Spleen (tissue), 13 donors: ENCODE measurements at places on chromosomes 3 and 15. TPM values are rescaled to one million over a fixed set of nuclear protein-coding genes. Genes with fewer than 3 reads are reported as not detected.
A peak's percentile ranks its signal among the peaks of the same experiment; 100 is the strongest.

GRCh38 chr3:47319956-47320355, 37.2 kb downstream of the KLHL18 start:
- no peak overlapping the region for H3K4me3 ChIP-seq
- no peak for DNase-seq
- no peaks in the 10 kb centered on the region for H3K27me3 ChIP-seq
- peaks cover 8% of the 10 kb centered on the region for H3K4me1 ChIP-seq

DNA sequence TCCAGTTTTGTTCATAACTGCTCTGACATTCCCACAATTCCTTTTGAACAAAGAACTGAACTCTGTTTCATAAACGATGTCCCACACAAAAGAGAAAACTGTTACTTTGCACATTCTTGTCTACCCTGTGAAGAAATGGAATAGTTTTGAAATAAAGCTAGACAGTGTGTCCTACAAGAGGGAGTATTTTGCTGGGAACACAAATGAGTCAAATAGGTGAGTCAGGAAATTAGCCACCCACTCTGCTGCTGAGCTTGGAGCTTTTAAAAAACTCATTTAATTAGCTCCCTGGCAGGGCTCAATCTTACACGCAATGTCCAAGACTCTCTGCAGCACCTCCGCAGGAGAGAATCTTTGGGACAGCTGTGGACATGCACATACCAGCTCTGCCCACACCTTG, 193.4 kb downstream of the SLC9A9 start:
- H3K27me3 ChIP-seq: no peaks in the 10 kb centered on the region
- DNase-seq: no peak
- H3K4me3 ChIP-seq: no peak overlapping the region
- H3K4me1 ChIP-seq: no peaks in the 10 kb centered on the region

GRCh38 chr3:21573291-21573690, 177.7 kb downstream of the ZNF385D start:
- H3K27me3 ChIP-seq: no peaks in the 10 kb centered on the region
- no peak overlapping the region for H3K27ac ChIP-seq
- no peaks in the 10 kb centered on the region for H3K4me1 ChIP-seq
- no peak for DNase-seq

- no peak overlapping the region for H3K4me3 ChIP-seq
- H3K27ac ChIP-seq: no peak overlapping the region
- H3K27me3 ChIP-seq: no peaks in the 10 kb centered on the region
- peaks cover 6% of the 10 kb centered on the region for H3K36me3 ChIP-seq
- no peaks in the 10 kb centered on the region for H3K4me1 ChIP-seq
These were observed 55.5 kb upstream of the MELTF start for GRCh38 chr3:197085137-197085536.

DNA sequence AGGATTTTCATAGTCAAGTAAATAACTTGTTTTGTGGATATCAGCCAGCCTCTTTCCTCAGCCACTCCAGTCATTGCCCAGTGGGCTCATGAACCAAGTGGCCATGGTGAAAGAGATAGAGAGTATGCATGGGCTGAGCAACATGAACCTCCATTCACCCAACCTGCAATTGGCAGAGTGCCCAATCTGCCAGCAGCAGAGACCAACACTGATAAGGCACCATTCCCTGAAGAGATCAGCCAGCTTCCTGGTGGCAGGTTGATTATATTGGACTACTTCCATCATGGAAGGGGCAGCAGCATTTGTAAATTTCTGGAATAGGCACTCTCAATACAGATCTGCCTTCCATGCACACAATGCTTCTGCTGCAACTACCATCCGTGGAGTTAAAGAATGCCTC, 10.3 kb upstream of the MCF2L2 start:
- H3K36me3 ChIP-seq: no peaks in the 10 kb centered on the region
- no peaks in the 10 kb centered on the region for H3K4me1 ChIP-seq
- DNase-seq: no peak
- H3K27ac ChIP-seq: no peak overlapping the region

DNA sequence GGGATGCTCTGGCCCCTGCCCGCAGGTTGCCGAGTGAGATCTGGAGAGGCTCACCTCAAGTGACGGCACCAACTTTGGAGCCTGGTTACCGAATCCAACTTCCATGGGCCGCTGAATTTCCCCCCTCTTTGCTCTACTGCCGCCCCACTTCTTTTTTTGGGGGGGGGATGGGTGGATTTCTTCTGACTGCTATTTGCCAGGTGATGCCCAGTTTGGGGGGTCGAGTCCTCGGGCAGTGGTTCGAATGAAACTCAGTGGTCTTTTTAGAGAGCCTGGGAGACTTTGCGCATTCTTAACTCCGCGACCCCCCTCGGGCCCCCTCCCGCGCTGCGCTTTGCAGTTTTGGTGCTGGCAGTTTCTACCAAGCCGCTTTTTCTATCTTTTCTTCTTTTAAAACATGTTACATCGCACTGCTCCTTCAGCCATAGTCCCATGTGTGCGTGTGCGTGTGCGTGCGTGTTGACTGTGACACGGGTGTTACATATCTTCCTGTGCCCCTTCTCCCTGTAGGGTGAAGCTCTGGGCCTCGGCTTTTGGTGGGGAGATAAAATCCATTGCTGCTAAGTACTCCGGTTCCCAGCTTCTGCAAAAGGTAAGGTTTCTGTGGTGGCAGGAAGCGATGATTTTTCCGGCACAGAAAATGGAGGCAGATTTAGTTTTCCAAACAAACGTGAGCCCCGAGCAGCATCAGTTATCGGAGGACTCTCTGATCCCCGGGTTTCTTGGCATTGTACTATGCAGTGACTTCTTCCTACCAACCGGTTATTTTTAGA, 837 bp downstream of the CACNA2D3 start:
- peak overlapping the region; percentile 42 for H3K4me3 ChIP-seq
- peak overlapping the region; percentile 14 for H3K27ac ChIP-seq
- no peak for DNase-seq
- no peaks in the 10 kb centered on the region for H3K36me3 ChIP-seq
- peaks cover 14% of the 10 kb centered on the region for H3K4me1 ChIP-seq

DNA sequence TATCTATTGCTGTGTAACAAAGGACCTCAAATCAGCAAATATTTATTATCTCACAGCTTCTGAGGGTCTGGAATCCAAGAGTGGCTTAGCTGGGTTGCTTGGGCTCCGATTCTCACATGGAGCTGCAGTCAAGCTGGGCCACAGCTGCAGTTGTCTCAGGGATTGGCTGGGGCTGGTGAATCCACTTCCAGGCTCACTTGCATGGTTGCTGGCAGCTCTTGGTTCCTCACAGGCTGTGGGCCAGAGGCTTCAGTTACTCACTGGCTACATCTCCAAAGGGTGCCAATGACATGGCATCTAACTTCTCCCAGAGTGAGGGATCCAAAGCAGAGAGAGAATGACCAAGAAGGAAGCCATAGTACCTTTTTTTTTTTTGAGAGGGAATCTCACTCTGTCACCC, 13.9 kb upstream of the SYNM start:
- DNase-seq: no peak
- peaks cover 12% of the 10 kb centered on the region for H3K4me1 ChIP-seq
- no peaks in the 10 kb centered on the region for H3K27me3 ChIP-seq
- peak overlapping the region; percentile 42 for H3K27ac ChIP-seq

GRCh38 chr3:57556459-57557084, 498 bp downstream of the PDE12 start:
- peaks cover 34% of the 10 kb centered on the region for H3K36me3 ChIP-seq
- DNase-seq: peak; percentile 88
- H3K4me1 ChIP-seq: peaks cover 37% of the 10 kb centered on the region
- H3K27ac ChIP-seq: peak overlapping the region; percentile 90
- peak overlapping the region; percentile 95 for H3K4me3 ChIP-seq

DNA sequence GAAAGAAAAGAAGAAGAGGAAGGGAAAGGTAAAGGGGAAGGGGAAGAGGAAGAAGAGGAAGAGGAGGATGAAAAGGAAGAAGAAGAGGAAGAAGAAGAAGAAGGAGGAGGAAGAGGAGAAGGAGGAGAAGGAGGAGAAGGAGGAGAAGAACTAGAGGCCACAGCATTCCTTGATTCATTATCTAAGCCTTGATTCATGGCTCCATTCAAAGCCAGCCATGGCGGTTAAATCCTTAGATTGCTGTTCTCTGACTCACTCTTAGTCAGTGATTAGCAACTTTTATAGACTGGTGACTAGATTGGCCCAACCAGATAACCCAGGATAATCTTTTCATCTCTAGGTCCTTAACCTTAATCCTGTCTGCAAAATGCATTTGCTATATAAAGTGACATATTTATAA, 47.6 kb downstream of the OSTN start:
- peak overlapping the region; percentile 28 for H3K27ac ChIP-seq
- DNase-seq: no peak
- H3K36me3 ChIP-seq: no peaks in the 10 kb centered on the region
- no peak overlapping the region for H3K4me3 ChIP-seq
- H3K27me3 ChIP-seq: no peaks in the 10 kb centered on the region

Gene TF
- total RNA-seq: 9.8 TPM

Gene XPC
- 31.5 TPM for total RNA-seq
